ENCODE measurements at places on chromosomes 1 and 21.
A peak's percentile ranks its signal among the peaks of the same experiment; 100 is the strongest.

GRCh38 chr1:219965285-219966070 is 37.1 kb upstream of the SLC30A10 start:
- DNase-seq: no peak

- peak; percentile 92 for DNase-seq
Measured at GRCh38 chr1:89719502-89720306, 86.8 kb downstream of the LRRC8C start.

GRCh38 chr1:34864759-34865158 is 5.2 kb upstream of the SMIM12 start:
- no peak for DNase-seq

- no peak for DNase-seq
Measured at GRCh38 chr1:70874063-70874462, 173.6 kb downstream of the PTGER3 start.

DNA sequence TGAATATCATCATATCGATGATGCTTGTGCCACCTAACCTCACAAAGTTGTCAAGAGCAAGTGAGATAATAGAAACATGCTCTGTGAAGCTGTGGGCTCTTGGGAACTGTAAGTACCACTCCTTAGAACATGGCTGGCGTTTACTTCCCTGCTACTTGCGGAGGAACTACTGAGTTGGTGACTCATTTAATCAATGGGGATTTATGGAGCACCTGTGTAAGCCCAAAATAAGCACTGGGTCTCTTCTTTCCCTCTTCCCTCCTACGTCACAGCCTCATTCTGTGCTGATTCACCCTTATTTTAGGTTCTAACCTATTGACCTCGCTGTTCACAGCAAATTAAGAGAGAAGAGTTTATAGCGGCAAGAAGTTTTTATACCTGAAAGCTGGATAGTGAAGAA is 52.9 kb downstream of the PRDM2 start:
- DNase-seq: no peak

DNA sequence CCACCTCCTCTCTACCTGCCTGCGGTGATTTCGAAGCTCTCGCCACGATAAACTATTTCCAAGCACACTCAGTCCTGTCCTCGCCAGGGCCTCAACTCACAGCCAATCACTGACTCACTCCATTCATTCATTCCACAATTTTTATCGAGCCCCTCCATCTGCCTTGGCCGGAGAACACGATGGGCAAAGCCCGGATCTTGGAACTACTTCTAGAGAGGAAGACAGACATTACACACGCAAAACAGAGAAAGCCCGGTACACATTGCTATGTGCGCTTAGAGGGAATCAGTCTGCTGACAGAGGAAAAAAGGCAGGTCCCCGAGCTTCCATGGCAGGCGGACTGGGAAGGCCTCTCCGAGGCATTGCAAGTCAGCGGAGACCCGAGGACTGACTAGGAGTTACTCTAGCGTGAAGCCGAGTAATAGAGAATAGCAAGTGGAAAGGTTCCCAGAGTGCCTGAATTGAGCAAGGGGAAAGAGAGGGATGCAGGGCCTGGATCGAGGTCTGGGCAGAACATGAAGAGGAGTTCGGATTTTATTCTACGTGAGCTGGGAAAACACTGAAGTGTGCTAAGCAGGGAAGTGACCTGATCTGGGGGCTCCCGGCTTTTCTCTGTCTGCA is 54.2 kb upstream of the DNAJC6 start:
- peak; percentile 48 for DNase-seq

- DNase-seq: no peak
Measured at GRCh38 chr1:173414136-173414535, 63.0 kb upstream of the PRDX6 start.
